ENCODE measurements at places on chromosomes 7 and 10. TPM values are rescaled to one million over a fixed set of nuclear protein-coding genes. Genes with fewer than 3 reads are reported as not detected.

The SLC39A12 gene
- not detected for total RNA-seq

The NOS3 gene
- 0.39 TPM for total RNA-seq

The FUOM gene
- total RNA-seq: 0.80 TPM

The LRGUK gene
- total RNA-seq: 5.5 TPM

The NACAD gene
- total RNA-seq: 3.2 TPM

The PTPRN2 gene
- total RNA-seq: 5.5 TPM

The TAS2R5 gene
- total RNA-seq: 0.06 TPM

DNA sequence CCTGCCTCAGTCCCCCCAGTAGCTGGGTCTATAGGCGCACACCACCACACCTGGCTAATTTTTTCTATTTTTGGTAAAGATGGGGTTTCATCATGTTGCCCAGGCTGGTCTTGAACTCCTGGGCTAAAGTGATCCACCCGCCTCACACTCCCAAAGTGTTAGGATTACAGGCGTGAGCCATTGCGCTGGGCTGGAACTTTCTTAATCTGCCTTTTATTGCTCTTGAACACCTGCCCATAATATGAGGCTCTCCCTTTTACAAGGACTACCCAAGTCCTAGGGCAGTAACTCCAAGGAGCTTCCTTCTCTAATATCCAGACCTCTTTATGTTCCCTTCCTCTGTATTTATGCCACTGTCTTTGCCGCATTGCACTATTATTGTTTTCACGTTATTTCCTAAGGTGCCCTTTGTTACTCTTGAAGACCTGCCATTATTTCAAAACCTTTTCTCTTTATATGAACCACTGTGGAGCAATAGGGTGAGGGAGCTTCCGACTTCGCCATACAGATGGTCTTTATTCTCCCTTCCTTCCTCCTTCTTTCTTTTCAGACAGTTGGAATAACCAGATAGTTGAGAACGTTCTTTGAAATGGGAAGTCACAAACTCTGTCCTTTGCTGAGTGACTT lies 36.3 kb upstream of the TCF7L2 start:
- no peak for DNase-seq

DNA sequence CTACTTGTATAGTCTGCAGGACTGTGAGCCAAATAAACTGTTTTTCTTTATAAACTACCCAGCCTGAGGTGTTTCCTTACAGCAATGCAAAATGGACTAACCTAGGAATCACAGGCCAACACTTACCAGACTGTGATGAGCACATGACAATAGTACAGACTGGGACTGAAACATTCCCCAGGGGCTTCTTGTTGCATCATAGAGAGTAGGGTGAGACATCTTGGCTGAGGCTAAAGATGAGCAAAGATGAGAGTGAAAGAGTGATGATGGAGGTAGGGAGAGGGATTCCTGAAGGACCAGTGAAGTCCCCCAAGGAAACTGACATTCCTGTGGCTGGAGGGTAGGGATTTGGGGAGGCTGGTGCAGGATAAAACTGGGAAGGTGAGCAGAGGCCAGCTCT lies 194.4 kb downstream of the TPST1 start:
- no peak for DNase-seq

DNA sequence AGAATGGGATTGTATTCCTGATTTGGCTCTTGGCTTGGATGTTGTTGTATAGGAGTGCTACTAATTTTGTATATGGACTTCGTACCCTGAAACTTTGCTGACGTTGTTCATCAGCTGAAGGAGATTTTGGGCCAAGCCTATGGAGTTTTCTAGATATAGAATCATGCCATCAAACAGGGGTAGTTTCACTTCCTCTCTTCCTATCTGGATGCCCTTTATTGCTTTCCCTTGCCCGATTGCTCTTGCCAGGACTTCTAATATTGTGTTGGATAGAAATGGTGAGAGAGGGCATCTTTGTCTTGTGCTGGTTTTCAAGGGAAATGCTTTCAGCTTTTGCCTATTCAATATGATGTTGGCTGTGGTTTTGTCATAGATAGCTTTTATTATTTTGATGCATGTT lies 92.3 kb downstream of the CCDC7 start:
- no peak for DNase-seq

DNA sequence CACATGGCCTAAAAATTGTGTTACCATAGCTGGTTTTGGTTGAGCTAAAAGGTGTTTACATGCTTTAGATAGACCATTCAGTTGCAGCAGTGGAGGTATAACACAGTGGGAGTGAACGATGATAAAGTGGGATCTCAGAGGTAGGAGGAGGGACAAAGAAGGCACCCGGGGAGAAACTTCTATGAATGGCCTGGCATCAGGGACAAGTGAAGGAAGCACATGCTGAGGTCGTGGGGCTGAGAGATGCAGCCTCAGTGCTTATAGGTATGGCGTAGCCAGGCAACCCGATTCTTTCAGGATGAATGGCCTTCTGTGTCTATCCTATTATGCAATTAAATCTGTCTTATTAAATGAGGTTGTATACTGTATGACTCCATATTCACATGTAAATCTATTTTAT lies 3.9 kb upstream of the CDK6 start:
- DNase-seq: no peak

- DNase-seq: no peak
Measured at GRCh38 chr10:124329941-124330340, 88.8 kb downstream of the OAT start.

GRCh38 chr7:5423306-5423975 lies at the start of gene TNRC18:
TNRC18 (minus strand) TSS chr7:5423834; CDS start chr7:5421246, 2,588 bp downstream.
- peak; percentile 67 for DNase-seq

- no peak for DNase-seq
Measured at GRCh38 chr10:128981881-128982615, 485.0 kb upstream of the MGMT start.

GRCh38 chr7:93622036-93623033 lies 47.8 kb upstream of the CALCR start:
- DNase-seq: peak; percentile 53

GRCh38 chr7:35356495-35356894 lies 102.6 kb upstream of the TBX20 start:
- DNase-seq: no peak

DNA sequence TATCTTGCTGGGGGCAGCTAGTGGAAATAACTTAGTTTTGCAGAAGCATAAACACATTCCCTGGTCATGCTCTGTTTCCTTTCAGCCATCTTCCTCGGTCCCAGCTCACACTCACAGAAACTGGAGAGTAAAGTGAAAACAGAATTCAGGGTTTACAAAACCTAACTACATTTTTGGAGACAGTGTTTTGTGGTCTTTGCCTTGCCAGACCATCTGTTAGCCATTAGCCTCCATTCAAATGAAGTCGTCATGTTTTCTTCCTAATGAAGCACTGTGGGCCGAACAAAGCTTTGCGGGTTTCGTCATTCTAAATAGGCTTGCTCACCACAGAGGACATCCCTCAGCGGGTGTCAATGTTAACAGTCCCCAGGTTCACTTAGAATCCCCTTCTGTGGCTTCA lies 214.6 kb upstream of the TMEM72 start:
- peak; percentile 43 for DNase-seq

- no peak for DNase-seq
Measured at GRCh38 chr7:36726311-36726710, 2.0 kb upstream of the AOAH start.

DNA sequence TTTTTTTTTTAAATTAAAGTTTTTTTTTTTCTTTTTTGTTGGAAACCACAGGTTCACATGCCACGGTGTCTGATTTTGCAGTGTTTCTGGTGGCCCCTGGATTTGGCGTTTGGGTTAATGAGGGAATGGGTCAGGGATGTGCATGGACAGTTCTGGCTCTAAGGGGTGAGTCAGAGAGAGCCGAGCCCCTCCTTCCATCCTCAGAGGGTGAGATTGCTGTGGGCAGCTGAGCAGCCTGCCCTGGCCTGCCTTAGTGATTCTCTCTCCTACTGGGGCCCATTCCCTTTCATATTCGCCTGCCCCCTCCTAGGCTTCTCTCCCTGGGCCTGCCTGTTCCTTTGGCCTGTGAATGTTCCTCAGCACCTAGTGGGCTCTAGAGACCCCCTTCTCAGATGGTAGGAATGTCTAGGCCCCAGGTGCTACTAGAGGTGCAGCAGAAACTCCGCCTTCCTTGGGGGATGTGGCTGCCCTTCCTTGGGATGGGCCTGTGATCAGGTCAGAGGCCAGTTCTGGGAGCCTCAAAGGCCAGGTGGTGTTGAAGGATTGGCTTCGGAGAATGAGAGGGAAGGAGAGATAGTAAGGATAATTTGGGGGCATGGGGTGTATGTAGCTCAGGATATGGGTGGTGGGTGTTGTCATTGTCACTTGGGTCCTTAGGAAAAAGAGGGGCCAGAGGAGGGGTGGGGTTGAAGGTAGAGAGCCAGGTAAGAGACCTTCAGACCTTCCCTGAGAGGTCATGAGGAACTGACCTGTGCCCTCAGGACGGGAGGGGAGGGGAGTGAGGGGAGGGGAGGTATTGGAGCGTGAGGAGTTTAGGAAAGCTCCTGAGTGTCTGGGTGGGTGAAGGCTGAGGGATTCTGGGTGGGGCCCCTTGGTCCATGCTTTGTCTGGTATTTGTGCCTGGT lies 19.8 kb downstream of the TSPAN14 start:
- peak; percentile 35 for DNase-seq

DNA sequence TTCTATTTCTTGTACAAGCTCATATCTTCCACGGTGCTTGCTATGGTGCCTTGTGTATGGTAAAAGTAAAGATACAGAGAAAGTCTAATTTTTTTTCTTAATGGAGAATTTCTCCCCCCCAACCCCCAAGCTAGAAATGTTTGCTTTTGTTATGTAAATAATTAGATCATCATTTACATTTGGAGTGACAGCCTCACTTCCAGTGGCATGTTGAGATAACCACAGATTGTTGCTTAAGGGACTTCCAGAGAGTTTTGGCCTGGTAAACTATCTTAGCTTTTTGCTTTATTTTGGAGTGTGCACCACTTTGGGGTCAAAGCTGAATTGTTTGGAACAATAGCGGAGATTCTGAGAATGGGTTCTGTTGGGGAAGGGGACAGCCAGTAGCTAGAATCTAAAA lies 129.7 kb downstream of the ZNF365 start:
- no peak for DNase-seq

DNA sequence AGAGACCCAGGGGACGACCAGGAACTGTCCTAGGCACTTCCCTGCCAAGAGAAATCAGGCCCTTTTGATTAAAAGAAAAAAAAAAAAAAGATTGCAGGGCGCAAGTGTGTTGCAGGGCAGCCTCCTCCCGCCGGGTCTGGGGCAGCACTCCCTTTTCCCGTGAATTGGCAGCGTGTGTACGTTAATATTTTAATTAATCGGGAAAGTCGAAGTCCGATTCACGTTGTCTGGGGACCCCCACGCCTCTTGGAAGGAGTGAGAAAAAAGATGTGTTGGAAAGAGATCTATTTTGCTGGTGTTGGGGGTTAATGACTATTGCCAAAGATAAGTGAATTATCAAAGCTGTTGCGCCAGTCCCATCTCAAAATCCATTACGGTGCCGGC lies 1.3 kb upstream of the EBF3 start:
- DNase-seq: no peak

DNA sequence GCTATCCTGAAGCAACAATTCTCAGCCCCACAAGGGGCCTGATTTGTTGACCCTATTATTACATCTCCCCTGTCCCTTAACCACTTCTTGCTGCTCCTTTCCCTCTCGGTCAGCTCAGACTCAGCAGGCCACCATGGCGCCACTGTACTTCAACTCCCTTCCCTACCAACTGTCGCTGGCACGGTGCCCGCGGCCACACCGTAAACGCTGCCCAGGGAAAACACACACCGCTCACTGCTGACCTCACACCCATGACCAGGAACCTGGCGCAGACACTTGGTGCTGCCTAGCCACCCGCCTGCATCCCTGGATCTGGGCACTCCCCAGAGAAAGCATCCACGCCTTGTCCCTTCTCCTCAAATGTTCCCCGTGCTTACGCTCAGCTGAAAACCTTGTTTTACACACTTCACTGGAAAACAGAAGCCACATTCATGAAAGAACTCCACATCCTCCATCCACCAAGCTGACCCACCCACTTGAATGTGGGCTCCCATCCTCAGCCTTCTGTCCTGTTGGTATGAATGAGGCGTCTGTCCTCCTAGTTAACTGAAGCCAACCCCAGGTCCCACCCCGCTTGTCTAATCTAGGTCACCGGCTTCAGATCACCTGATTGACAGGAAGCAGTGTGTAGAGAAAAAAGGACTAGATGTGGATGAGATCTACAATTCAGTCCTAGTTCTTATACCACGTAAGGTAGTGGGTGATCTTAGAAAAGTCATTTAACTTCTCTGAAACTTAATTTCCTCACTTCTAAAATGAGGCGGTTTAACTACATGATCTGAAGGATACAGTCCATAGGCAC lies 28.5 kb upstream of the CRYGN start:
- no peak for DNase-seq

GRCh38 chr7:132171130-132171576 lies 405.1 kb downstream of the PLXNA4 start:
- DNase-seq: no peak

GRCh38 chr7:148318838-148319237 lies 271.7 kb upstream of the C7orf33 start:
- no peak for DNase-seq

- no peak for DNase-seq
Measured at GRCh38 chr7:55588379-55588699, 16.0 kb upstream of the VOPP1 start.

Data from Daoy (cell line).